ENCODE measurements at places on chromosomes 2 and 18. TPM values are rescaled to one million over a fixed set of nuclear protein-coding genes. Genes with fewer than 3 reads are reported as not detected.

- H3K27ac ChIP-seq, result no peak overlapping the region
- H3K27me3 ChIP-seq, result no peaks in the 10 kb centered on the region
- no peaks in the 10 kb centered on the region for H3K36me3 ChIP-seq
- H3K4me1 ChIP-seq, result no peaks in the 10 kb centered on the region
- H3K4me3 ChIP-seq, result no peak overlapping the region
- no peak for DNase-seq
These were observed 240.0 kb upstream of the NT5C1B start for GRCh38 chr2:18829251-18829902.

DNA sequence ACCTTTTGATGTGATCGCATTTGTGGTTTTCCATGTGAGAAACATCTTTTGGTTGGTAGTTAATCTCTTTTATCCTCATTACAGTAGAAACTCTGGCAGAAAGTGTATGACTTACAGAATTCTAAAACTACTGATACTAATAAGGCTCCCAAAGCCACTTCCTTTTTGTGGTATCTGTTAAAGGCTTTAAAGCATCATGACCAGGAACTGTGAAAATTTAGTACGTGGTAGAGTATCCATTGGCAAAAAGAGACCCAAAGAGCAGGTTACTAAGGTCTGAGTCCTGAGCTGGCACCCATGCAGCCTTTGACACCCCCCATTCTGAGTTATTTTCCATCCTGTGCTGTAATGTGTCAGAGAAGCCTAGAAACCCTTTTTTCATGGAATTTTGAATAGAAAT lies 94.5 kb downstream of the DPP4 start:
- no peak overlapping the region for H3K4me3 ChIP-seq
- DNase-seq, result no peak
- H3K27me3 ChIP-seq, result no peaks in the 10 kb centered on the region
- no peaks in the 10 kb centered on the region for H3K36me3 ChIP-seq
- H3K4me1 ChIP-seq, result peaks cover 2% of the 10 kb centered on the region

GRCh38 chr18:26992926-26993325 lies 127.4 kb upstream of the AQP4 start:
- H3K4me3 ChIP-seq, result no peak overlapping the region
- no peak for DNase-seq
- no peaks in the 10 kb centered on the region for H3K27me3 ChIP-seq
- H3K27ac ChIP-seq, result no peak overlapping the region

GRCh38 chr2:143124445-143124844 lies 4.8 kb upstream of the ARHGAP15 start:
- H3K27ac ChIP-seq, result no peak overlapping the region
- no peak for DNase-seq
- H3K4me3 ChIP-seq, result no peak overlapping the region
- H3K36me3 ChIP-seq, result no peaks in the 10 kb centered on the region
- no peaks in the 10 kb centered on the region for H3K27me3 ChIP-seq
- no peaks in the 10 kb centered on the region for H3K4me1 ChIP-seq

The RESP18 gene
- total RNA-seq, result not detected

DNA sequence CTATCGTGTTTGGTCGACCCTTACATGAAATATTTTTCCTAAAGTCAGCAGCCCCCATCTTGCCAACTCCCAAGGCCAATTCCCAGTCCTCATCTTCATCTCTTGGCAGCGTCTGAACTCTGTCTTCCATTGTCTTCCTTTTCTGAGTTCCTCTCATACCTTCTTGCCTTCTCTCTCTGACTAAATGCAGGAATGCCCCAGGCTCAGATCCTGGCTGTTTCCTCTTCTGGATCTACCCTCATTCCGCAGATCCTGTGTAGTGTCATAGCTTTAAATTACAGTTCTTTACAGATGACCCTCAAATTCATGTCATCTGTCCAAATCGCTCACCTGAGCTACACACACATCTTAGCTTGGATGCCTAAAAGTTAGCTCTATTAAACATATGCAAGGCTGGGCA lies 94.7 kb downstream of the MMADHC start:
- H3K27me3 ChIP-seq, result no peaks in the 10 kb centered on the region
- no peak for DNase-seq
- no peaks in the 10 kb centered on the region for H3K36me3 ChIP-seq
- H3K4me1 ChIP-seq, result peaks cover 6% of the 10 kb centered on the region
- no peak overlapping the region for H3K4me3 ChIP-seq

GRCh38 chr2:85248773-85249509 lies 78.8 kb downstream of the TGOLN2 start:
- H3K36me3 ChIP-seq, result peaks cover 8% of the 10 kb centered on the region
- peak overlapping the region; percentile 31 for H3K4me3 ChIP-seq
- H3K27me3 ChIP-seq, result no peaks in the 10 kb centered on the region
- no peak for DNase-seq

- no peaks in the 10 kb centered on the region for H3K4me1 ChIP-seq
- H3K4me3 ChIP-seq, result peak overlapping the region; percentile 60
- no peaks in the 10 kb centered on the region for H3K36me3 ChIP-seq
These were observed 209.1 kb downstream of the TFCP2L1 start for GRCh38 chr2:121075641-121076497.

- H3K27me3 ChIP-seq, result no peaks in the 10 kb centered on the region
- H3K4me3 ChIP-seq, result no peak overlapping the region
- no peak overlapping the region for H3K27ac ChIP-seq
- peaks cover 7% of the 10 kb centered on the region for H3K36me3 ChIP-seq
- DNase-seq, result no peak
- no peaks in the 10 kb centered on the region for H3K4me1 ChIP-seq
These were observed 449.6 kb downstream of the SPAG16 start for GRCh38 chr2:213733893-213734292.

The IL37 gene
- 0.55 TPM for total RNA-seq

- H3K27me3 ChIP-seq, result no peaks in the 10 kb centered on the region
- H3K27ac ChIP-seq, result no peak overlapping the region
- H3K4me1 ChIP-seq, result no peaks in the 10 kb centered on the region
- DNase-seq, result no peak
These were observed 234.5 kb downstream of the RBM43 start for GRCh38 chr2:151027151-151027550.

DNA sequence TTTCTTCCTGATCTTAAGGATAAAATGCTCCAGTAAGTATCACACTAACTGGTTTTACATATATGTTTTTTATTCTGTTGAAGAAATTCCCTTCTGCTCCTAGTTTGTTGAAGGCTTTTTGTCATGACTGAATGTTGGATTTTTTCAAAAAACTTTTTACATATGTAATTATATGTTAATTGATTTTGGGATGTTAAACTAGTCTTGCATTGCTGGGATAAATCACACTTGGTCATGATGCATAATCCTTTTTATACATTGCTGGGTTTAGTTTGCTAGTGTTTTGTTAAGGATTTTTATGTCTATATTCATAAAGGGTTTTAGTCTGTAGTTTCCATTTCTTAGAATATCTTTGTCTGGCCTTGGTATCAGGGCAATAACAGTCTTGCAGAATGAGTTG lies 65.6 kb upstream of the TXNDC2 start:
- no peaks in the 10 kb centered on the region for H3K27me3 ChIP-seq
- no peak overlapping the region for H3K27ac ChIP-seq
- H3K36me3 ChIP-seq, result no peaks in the 10 kb centered on the region
- H3K4me3 ChIP-seq, result no peak overlapping the region

GRCh38 chr2:33380001-33380609 lies 96.3 kb upstream of the RASGRP3 start:
- H3K36me3 ChIP-seq, result no peaks in the 10 kb centered on the region
- H3K4me1 ChIP-seq, result no peaks in the 10 kb centered on the region

- H3K27me3 ChIP-seq, result no peaks in the 10 kb centered on the region
- H3K36me3 ChIP-seq, result no peaks in the 10 kb centered on the region
- DNase-seq, result no peak
- no peak overlapping the region for H3K4me3 ChIP-seq
- H3K27ac ChIP-seq, result no peak overlapping the region
These were observed 62.8 kb upstream of the SLC39A10 start for GRCh38 chr2:195594248-195594647.

GRCh38 chr2:237361194-237362004 lies 52.6 kb downstream of the COL6A3 start:
- no peak overlapping the region for H3K4me3 ChIP-seq
- H3K27ac ChIP-seq, result no peak overlapping the region
- DNase-seq, result no peak
- peaks cover 6% of the 10 kb centered on the region for H3K4me1 ChIP-seq
- no peaks in the 10 kb centered on the region for H3K36me3 ChIP-seq

DNA sequence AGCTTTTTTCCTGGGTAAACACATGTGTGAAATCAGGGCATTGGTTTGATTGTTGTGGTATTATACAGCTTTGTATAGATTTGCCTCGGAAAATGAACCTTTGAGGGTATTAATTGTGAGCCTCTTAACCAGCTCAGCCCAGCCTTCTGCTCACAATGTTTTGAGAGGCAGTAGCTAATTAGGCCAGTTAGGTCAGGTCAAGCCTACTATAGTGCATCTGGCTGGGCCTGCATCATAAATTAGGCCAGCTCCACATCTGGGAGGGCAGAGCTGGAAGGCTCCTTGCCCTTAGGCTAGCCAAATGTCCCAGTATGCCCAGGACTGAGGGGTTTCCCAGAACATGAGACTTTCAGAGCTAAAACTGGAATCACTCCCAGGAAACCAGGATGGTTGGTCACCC lies 43.0 kb downstream of the LRATD1 start:
- H3K27ac ChIP-seq, result no peak overlapping the region
- H3K27me3 ChIP-seq, result no peaks in the 10 kb centered on the region
- no peak overlapping the region for H3K4me3 ChIP-seq
- no peak for DNase-seq

GRCh38 chr2:215441560-215442400 lies 5.9 kb upstream of the FN1 start:
- no peak overlapping the region for H3K4me3 ChIP-seq
- no peaks in the 10 kb centered on the region for H3K36me3 ChIP-seq
- DNase-seq, result no peak
- no peak overlapping the region for H3K27ac ChIP-seq
- no peaks in the 10 kb centered on the region for H3K4me1 ChIP-seq
- no peaks in the 10 kb centered on the region for H3K27me3 ChIP-seq

The CRYGD gene
- total RNA-seq, result not detected

DNA sequence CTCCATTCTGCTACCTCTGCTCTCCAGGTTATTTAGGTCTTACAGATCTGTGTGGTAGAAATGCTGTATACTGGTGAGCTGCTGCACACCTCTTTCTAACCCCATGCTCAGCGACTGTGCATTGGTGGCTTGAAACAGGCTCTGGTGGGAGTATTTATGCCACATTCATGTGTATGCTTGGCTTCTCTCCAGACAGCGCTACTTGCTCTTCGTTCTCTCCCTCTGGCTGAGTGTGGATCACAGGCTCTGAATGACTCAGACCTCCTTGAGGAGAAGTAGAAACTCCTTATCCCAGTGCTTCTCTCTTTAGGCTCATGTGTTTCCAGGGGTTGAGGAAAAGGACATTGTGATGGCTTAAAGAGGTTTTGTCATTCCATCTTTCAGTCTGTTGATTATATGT lies 54.9 kb downstream of the FHOD3 start:
- peaks cover 5% of the 10 kb centered on the region for H3K4me1 ChIP-seq
- no peak overlapping the region for H3K27ac ChIP-seq
- no peaks in the 10 kb centered on the region for H3K27me3 ChIP-seq
- no peak for DNase-seq
- H3K4me3 ChIP-seq, result no peak overlapping the region

- H3K27ac ChIP-seq, result no peak overlapping the region
- H3K4me1 ChIP-seq, result no peaks in the 10 kb centered on the region
- H3K36me3 ChIP-seq, result peaks cover 20% of the 10 kb centered on the region
- no peak overlapping the region for H3K4me3 ChIP-seq
These were observed 105.4 kb downstream of the ACKR3 start for GRCh38 chr2:236675051-236675450.

DNA sequence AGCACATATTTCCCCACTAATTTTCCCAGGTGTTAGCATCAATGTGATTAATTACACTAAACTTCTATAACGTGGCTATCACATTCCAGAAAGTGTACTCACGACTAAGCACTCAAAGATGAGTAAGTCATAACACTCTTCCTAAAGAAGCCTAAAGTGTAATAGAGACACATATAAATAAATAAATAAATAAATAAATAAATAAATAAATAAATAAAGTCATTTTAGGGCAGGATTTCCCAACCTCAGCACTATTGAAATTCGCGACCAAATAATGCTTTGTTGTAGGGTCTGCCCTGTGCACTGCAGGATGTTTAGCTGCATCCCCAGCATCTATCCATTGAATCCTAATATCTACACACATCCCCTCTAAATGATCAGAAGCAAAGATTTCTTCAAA lies 390.9 kb downstream of the CDH7 start:
- H3K27me3 ChIP-seq, result no peaks in the 10 kb centered on the region
- no peak for DNase-seq
- H3K4me3 ChIP-seq, result no peak overlapping the region
- no peak overlapping the region for H3K27ac ChIP-seq
- H3K36me3 ChIP-seq, result no peaks in the 10 kb centered on the region

The COQ10B gene
- total RNA-seq, result 16.2 TPM

DNA sequence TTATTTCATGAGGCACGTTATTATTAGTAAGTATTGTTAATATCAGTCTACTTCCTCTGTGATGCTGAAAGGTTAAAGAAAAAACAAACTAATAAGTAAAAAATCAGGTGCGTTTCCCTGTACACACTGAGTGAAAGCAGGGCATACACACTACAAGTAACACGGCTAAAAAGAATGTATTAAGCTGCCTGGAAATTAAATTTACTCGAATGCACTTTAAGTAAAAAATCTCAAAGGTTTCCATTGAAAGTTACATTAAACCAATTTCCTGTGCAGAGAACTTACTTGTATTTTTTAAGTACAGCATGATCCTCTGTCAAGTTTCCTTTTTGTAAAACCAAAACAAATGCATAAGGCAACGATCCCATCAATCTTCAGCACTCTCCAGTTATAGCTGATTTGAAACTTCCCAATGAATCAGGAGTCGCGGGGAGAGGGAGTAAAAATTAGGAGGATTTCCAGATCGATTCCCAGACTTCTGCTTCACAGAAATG lies 633 bp downstream of the BCL2 start:
- peak overlapping the region; percentile 76 for H3K4me3 ChIP-seq
- DNase-seq, result no peak
- H3K27me3 ChIP-seq, result peaks cover 10% of the 10 kb centered on the region
- no peak overlapping the region for H3K27ac ChIP-seq
- H3K36me3 ChIP-seq, result no peaks in the 10 kb centered on the region
- H3K4me1 ChIP-seq, result 0 out of 2 replicates have a peak, but pooled peaks cover 2% of the 10 kb centered on the region

The GALNT13 gene
- 6.7 TPM for total RNA-seq

DNA sequence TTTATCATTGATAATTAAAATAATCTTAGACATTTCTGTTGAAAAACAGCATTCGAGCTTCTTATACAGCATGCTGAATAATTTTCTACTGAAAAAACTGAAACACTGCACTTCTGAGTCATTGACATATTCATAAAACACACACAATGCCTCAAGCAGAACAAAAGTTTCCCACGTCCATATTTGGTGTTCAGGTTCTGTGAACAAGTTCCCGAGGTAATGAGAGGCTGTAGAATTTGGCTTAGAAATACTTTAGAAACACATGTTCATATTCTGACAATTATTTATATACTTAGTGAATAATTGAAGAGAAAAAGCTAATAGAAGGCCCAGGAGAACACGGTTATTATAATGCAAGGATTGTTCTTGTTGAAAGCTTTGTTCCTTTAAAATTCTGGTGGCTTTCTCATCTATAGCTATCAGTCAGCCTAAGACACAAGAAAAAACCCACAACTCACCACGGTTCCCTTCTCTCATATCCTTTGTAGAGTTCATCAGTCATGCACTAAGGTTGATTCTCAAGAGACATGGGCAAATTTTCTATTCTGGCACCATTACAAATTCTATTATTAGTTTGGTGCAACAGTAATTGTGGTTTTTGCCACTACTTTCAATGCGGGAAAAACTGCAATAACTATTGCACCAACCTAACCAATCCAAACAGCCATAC lies 194.4 kb downstream of the TMX3 start:
- no peaks in the 10 kb centered on the region for H3K4me1 ChIP-seq
- no peak for DNase-seq
- H3K27me3 ChIP-seq, result no peaks in the 10 kb centered on the region
- H3K4me3 ChIP-seq, result no peak overlapping the region
- H3K27ac ChIP-seq, result no peak overlapping the region
- H3K36me3 ChIP-seq, result no peaks in the 10 kb centered on the region

Measured in H9 (cell line).